ENCODE measurements at places on chromosomes 12 and 14.

- DNase-seq = peak; percentile 100
These were observed at the start of gene OS9 for GRCh38 chr12:57693659-57694458. TSS of gene OS9 (plus strand) at chr12:57694132. CDS start at chr12:57694162, 30 bp downstream.

- DNase-seq = no peak
These were observed 9.1 kb downstream of the STAT6 start for GRCh38 chr12:57101892-57102695.

GRCh38 chr12:40892528-40892927, 200.3 kb downstream of the CNTN1 start:
- DNase-seq = no peak

GRCh38 chr14:101078170-101078891, 174.8 kb upstream of the RTL1 start:
- DNase-seq = no peak

DNA sequence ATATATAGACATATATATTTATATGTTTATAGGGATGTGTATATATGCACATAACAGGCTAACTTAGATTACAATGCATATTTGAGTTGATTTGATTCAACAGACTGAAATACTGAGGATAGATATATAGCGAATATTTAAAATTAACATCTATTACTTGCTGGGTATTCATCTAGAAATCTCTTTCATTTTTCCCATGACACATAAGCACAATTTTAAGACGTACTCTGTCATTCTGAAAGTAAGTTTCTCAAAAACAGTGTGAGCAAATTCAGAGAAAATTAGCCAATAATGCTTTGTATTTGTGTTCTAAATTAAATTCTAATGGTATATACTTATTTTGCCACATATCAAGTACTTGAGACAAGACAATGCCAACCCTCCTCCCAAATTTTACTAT, 907.5 kb upstream of the MDGA2 start:
- DNase-seq = no peak

- DNase-seq = no peak
These were observed 8.3 kb upstream of the PLEK2 start for GRCh38 chr14:67420102-67420739.

DNA sequence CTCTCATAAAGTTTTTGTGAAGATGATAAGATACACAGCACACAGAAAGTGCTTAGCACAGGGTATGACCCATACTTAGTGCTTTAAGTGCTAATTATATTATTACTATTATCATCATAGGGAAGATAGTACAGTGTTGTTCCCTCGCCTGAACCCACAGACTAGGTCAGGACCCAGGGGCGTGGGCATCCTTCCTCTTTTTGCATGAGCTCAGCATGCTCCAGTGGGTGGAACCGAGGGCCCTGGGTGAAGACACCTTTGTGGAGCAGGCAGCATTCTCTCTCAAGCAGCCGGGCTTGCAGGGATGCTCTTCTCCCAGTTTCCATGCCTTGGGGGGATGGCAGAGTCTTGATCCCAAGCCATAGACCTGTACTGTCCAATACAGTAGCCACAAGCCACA, 34.8 kb downstream of the CRACR2A start:
- DNase-seq = no peak

- peak; percentile 58 for DNase-seq
These were observed 145.4 kb upstream of the ABCD2 start for GRCh38 chr12:39764944-39765560.

DNA sequence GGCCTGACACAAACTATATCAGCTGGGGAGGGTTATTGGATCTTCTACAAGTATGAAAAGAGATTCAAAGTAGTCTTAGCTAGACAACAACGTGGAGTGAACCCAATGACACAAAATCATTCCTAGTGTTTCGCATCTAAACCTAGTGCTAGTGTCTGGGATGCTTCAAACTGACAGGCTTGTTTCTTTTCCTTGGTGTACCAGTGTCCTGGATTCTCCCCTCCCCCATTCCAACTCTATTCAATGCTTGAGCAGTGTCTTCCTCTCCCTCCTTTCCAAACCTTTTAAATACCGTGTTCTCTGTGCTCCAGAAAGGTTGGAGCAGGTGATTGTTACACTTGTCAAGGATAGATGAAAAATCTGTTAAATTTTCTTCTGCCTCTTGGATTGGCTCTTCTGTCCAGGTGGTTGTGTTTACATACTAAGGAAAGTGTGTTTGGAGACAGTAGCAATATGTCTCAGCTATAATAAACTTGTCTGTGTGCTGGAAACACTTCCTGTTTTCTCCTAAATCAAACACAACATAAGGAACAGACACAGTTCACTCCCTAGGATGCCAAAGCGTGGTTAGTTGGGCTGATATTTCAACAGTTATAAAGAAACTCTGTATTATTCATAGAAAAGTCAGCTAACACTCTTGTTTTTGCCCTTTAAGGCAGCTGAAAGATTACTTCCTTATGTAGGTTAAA, 14.4 kb upstream of the GUCY2C start:
- no peak for DNase-seq

- DNase-seq = no peak
These were observed 36.7 kb downstream of the PTPRR start for GRCh38 chr12:70883855-70884254.

- no peak for DNase-seq
These were observed 84.5 kb upstream of the KCNA1 start for GRCh38 chr12:4825011-4825858.

DNA sequence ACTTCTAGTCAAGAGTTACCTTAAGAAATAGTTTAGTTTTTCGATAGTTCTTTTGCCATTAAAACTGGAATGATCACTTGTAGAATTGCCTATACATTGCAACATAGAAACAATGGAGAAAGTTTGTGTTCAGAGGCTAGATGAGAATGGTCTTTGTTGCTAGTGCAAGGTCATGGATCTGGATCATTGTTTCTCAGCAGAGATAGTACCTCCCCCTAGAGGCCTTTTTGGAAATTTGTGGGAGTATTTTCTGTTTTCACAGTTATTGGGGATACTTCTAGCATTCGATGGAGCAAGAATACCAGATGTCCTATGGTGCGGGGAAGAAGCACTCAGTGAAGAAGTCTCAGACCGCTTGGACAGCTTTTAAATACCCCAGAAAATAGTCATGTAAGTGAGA, 138.8 kb upstream of the HMGA2 start:
- peak; percentile 33 for DNase-seq

GRCh38 chr12:20438299-20438779, 70.0 kb downstream of the PDE3A start:
- no peak for DNase-seq

- no peak for DNase-seq
These were observed 4.2 kb downstream of the DAZAP2 start for GRCh38 chr12:51242876-51243275.

DNA sequence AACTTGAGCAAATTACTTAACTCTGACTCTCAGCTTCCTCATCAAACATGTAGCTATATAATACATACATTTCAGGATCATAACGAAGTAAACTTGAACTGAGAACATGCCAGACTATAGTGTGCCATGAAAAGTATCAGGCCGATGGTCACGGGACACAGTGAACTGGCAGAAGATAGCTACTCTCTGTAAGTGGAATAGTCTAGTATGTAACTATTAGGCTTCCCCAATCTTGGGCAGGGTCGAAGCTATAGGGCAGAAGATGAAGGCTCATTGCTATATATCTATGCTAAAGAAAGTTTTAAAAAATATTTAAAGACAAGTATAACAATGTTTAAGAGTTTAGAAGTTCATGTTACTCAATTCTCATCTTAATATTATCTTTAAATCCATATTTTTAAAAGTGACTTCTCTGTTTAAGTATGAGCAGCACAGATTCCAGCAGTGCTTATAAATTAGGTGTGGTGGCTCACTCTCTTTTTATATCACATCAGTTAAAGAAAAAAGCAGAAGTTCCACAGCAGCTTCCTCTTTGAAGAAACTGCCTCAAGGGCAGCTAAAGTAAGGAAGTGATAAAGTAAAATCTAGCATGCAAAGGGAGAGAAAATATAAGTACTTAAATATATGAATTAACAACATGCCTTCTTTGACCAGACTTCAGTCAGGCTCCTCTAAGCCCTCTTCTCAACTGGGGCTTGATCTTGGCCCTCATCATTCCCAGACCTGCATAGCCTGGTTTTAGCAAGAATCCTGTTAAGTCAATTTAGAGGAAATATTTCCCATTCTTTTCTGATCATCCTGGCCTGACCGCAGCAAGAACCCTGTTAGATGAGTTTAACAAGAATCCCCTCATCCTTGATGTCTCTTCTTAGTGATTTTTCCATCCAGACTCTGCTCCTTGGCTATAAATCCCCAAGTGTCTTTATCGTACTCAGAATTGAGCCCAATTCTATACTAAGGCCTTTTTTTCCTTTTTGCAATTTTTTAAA, 8.4 kb upstream of the GLIPR1 start:
- no peak for DNase-seq

DNA sequence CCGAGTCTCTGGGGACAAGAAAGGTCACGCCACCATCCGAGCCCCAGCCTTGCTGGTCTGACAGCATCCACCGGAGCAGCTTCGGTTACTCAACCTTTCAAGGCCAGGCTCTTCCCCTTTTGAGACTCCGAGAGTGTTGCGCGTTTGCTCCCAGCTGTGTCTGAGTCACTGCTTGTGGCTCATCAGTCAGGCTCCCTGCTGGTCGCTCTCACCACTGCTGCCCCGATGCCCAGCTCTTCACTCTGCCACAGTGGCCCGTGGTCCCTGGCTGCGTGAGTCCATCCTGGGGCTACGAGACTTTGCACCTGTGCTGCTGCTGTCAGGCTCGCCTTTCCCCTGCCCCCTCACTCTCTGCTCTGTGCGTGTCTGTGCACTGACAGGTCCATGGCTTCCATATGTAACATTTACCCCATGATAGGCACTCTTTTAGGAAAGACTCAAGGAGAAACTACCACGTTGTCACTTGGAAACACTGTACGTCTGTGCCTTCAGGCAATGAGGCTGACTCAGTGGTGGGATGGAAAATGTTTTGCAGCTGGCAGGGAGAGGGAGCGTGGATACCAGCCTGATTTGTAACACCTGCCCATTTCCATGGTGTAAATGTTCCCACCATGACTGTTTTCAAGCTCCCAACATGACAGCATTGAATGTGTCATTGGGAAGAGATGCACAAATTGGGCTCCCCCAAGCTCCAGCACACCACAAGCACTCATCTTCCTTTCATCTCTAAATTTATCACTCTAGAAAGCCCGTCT, 350.7 kb downstream of the TMEM132D start:
- peak; percentile 47 for DNase-seq

- DNase-seq = no peak
These were observed 62.0 kb downstream of the WSCD2 start for GRCh38 chr12:108191086-108191485.

GRCh38 chr14:22332686-22333421, 256.2 kb downstream of the DAD1 start:
- no peak for DNase-seq

GRCh38 chr12:63318933-63319332, 167.9 kb upstream of the AVPR1A start:
- no peak for DNase-seq

DNA sequence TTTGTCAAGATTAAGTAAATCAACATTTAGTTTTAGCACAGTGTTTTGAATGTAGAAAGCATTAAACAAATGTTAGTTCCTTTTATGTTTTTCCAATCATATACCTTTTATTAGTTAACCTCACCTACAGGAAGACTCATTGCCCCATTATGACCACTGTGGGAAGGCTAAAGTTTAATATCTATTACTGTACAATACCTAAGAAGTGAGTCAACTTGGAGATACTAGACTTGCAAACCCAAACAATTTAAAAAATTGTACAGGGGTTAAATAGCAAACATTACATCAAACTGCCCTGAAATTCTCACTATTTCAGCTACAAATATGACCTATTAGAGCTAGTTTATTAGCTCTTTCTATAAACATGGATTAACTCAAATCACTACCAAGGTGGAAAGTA, 8.6 kb upstream of the G2E3 start:
- DNase-seq = peak; percentile 36

- DNase-seq = peak; percentile 55
These were observed 73.6 kb downstream of the TMTC1 start for GRCh38 chr12:29710104-29710503.

GRCh38 chr12:30696103-30696408, 387 bp upstream of the IPO8 start:
- DNase-seq = no peak

- peak; percentile 38 for DNase-seq
These were observed 574 bp downstream of the GLRX5 start for GRCh38 chr14:95535226-95536021.

- DNase-seq = no peak
These were observed 29.3 kb downstream of the TEAD4 start for GRCh38 chr12:2988494-2988893.

- peak; percentile 32 for DNase-seq
These were observed 71.9 kb downstream of the BCL11B start for GRCh38 chr14:99199846-99200653.

- DNase-seq = no peak
These were observed 61.0 kb upstream of the CLEC14A start for GRCh38 chr14:38316922-38317321.
